SHP77 (cell line): ENCODE measurements at places on chromosomes 1 and 21.

GRCh38 chr1:113647164-113647563, 112.1 kb downstream of the PHTF1 start:
- DNase-seq, result no peak

DNA sequence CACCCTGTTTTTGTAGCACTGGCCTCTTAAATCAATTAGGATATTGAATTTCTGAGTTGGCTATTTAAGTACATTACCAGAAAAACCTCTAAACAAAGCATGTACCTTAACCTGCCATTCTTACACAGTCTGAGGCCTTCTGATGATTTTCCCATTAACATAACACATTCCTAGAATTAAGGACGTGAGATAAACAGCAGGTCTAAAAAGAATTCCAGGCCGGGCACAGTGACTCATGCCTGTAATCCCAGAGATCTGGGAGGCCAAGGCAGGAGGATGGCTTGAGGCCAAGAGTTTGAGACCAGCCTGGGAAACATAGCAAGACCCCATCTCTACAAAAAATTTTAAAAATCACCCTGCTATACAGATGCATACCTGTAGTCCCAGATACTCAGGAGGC, 18.0 kb upstream of the LRRC8D start:
- DNase-seq, result no peak

GRCh38 chr1:27884006-27884954, 11.9 kb downstream of the THEMIS2 start:
- no peak for DNase-seq

- DNase-seq, result no peak
Observed at GRCh38 chr1:58895559-58896145, 111.8 kb upstream of the JUN start.

DNA sequence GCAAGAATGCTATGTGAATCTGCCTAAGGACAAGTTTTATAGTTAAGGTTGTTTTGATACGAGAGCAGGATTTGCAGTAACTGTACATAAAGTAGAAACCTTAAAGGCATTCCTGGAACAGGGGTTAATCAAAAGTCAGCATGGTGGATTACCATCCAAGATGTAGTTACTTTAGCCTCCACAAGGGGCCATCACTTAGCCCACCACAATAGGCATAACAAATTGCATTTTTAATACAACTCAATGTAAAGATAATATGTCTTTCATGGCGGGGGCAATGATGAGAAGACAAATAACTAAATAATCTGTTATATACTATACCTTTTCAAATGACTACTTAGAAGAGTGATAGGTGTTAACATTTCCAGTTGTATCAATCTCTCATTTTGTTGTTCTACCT, 611.2 kb upstream of the ADGRL4 start:
- DNase-seq, result no peak

GRCh38 chr1:182410620-182411273, 10.3 kb upstream of the TEDDM1 start:
- no peak for DNase-seq

DNA sequence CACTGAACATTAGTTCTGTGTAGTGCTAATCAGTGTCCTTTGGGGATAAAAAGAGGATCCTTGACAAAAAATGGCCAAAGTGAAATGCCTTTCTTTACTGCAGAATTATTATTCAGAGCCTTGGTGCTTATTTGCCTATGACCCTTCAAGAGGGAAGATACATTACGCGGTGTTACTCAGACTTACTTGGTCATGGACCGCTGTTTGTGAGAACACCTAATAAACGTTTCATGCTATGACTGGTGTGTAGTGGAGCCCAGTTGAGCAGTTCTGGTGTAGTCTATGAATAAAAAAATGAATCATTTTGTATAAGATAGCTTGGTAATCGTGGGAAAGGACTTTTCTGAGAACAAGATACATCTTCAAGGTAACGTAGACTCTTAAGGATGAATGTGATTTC, 8.3 kb downstream of the NFYC start:
- DNase-seq, result no peak

GRCh38 chr21:33359446-33359845, 34.7 kb downstream of the IFNAR1 start:
- DNase-seq, result no peak

- no peak for DNase-seq
Observed at GRCh38 chr1:168362991-168363390, 82.3 kb downstream of the TBX19 start.

DNA sequence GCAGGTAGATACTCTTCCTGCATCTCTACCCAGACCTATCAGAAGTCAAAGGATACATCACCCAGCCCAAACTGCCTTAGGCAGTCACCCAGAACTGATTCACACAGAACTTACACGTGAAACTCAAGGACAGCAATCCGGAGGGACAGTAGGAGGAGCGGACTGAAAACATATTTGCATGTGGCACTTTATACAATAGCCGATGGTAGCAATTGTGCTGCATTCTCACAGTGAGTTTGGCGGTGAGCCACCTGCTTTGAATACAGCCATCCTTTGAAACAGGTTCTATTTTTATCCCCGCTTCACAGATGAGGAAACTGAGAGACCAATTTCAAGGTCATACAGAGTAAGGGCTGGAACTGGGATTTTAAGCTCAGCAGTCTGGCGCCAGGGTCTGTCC, 69.5 kb downstream of the EDEM3 start:
- DNase-seq, result no peak

DNA sequence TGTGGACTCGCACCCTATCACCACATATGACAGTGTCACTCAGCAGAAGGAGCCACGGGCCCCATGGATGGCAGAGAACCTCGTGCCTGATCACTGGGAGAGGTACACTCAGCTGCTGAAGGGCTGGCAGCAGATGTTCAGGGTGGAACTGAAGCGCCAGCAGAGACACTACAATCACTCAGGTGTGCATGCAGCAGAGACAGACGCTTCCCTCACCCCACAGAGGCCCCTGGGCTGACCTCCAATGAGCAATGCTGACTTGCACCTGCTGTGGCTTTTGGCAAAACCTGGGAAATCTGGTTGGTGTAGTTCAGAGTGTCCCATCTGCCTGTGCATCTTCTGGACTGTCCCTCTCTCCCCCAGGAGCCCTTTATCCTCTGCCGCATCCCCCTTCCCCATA, 51.9 kb downstream of the KIAA1614 start:
- DNase-seq, result no peak

- DNase-seq, result no peak
Observed at GRCh38 chr1:119947468-119947867, 51.2 kb upstream of the ADAM30 start.

DNA sequence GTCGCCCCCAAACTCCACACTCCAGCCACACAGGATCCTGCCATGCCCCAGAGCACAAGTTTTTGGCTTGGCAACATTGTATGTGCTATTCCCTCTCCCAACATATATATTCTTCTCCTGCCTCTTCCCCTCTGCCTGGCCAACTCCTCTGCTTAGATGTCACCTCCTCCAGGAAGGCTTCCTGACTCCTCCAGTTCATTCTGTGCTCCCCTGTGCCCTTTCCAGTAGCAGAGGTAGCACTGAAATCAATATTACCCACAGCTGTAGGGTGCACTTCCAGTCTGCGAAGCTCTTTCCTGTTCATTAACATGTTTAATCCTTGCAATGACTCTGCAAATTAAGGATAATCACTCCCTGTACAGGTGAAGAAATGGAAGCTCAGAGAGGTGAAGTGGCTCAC, 21.2 kb downstream of the ALDH4A1 start:
- DNase-seq, result no peak

DNA sequence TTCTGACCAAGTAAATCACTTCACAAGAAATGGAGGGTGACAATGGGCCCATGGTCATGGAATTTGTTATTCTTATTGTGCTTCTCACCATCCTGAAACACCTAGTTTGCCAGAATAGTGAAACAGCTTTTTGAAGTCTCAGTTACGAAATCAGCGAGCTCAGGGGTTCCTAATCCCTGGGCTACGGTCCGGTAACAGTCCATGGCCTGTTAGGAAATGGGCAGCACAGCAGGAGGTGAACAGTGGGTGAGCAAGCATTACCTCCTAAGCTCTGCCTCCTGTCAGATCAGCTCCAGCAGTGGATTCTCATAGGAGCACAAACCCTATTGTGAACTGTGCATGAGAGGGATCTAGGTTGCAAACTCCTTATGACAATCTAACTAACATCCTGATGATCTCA, 1356.3 kb downstream of the KCNT2 start:
- DNase-seq, result no peak

DNA sequence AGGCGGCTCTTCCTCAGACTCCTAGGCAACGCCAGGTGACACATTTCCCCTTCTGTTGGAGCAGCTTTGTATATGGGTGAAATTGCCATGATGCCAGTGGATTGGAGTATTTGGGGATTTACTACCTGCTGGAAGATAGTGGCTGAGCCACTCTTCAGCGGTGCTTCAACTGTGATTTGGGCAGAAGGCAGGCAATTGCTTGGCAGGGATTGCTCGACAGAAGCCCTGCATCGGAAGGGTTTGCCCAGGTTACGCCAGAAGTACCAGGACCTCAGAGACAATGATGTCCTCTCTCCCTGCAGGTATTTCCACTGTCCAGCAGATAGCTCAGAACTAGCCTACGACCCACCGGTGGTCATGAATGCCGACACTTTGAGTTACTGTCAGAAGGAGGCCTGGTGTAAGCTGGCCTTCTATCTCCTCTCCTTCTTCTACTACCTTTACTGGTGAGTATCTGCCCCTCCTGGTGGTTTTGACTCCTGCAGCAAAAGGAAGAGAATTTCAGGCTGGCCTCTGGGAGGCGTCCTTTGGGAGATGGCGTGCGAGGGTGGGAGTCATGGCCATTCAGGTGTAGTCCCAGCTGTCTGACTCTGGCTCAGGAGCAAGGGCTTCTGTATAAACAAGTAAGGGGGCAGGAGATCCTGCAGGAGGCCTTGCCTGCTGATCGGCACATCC, 118.3 kb downstream of the CNIH3 start:
- DNase-seq, result no peak

DNA sequence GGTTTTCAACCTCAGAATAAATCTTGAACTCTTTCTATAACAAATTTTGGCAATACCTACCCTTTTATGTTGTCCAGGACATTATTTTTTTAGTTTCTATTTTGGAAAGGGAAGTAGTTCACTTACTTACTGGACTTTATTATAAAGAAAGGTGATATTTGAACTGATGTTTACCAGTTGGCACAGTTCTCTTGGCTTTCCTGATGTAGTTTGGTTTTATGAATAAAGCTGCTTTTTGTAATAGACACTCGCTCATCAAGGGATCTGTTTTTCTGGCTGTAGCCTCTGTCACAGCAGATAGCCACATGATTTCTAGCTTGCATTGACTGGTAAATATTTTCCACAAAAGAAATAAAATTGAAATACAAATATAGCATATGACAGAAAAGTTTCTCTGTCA, 40.9 kb upstream of the METTL18 start:
- DNase-seq, result no peak

DNA sequence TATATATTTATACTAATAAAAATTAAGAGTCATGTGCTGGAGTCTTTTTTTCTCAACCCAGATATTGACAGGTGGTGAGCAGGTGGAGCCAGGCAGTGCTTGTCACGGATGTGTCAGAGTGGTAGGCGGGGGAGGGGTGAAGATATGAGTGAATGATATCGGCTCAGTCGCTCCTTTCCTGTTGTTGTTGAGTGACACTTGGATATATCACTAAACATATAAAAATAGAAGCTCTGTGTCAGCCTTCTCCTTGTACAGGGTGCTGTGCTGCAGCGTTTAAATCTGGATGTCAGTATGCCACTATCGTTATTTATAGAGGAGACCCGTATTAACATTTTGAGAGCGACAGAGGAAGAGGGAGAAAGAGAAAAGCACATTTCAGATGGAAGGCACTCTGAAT, 339.6 kb downstream of the NUF2 start:
- peak; percentile 13 for DNase-seq

DNA sequence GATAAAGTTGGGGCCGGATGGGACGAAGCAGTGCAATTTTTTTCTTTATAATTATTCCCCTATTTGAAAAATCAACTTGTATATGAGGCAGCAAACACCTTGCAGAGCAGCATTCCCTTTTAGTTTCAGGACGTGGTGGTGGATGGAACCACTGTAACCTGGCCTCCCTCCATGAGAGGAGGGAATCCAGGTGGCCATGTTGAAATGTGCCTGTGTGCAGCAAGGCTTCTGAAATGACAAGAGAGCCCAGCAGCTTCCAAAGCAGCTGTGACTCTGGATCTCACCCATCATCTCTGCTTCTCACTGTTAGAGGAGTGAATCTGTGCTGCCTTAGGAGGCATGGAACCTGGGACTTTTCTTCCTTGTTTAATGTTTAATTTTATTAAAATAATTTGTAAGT, 42.3 kb downstream of the NFIA start:
- no peak for DNase-seq

DNA sequence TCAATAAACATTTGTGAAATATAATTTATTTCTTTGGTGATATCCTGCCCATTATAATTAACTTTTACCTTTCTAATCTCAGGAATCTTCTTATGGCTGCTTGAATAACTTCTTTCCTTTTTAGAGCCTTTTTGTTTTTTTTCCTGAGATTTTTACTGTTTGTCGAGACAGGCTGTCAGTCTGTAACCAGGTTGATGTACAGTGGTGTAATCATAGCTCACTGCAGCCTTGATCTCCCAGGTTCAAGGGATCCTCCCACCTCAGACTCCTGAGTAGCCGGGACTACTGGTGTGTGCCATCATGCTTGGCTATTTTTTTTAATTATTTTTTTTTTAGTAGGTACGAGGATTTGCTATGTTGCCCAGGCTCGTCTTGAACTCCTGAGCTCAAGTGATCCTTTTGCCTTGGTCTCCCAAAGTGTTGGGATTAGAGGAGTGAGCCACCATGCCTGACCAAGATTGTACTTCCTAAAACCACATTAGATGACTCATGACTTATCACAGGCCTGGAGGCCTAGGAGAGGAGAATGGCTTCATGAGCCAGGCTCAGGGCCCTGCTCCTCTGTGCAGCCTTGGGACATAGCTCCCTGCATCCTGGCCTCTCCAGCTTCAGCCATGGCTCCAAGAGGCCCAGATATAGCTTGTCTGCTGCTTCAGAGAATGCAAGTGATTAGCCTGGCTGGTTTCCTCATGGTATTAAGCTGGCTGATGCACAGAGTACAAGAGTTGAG, 48.6 kb downstream of the CTH start:
- no peak for DNase-seq

GRCh38 chr1:64956733-64957441, 9.5 kb downstream of the JAK1 start:
- no peak for DNase-seq

- peak; percentile 45 for DNase-seq
Observed at GRCh38 chr1:160997323-160998038, 23.5 kb downstream of the F11R start.

GRCh38 chr1:100989306-100990077, 36.1 kb downstream of the DPH5 start:
- DNase-seq, result no peak

GRCh38 chr1:116666187-116667077, 1.1 kb downstream of the IGSF3 start:
- DNase-seq, result no peak
